ENCODE measurements at places on chromosomes 6 and 20. TPM values are rescaled to one million over a fixed set of nuclear protein-coding genes. Genes with fewer than 3 reads are reported as not detected.

SLC17A2 gene
- not detected for total RNA-seq

PPP1R16B gene
- not detected for total RNA-seq

SIRPD gene
- total RNA-seq: under 0.01 TPM

ESR1 gene
- 2.6 TPM for total RNA-seq

METTL24 gene
- not detected for total RNA-seq

HLA-DRA gene
- not detected for total RNA-seq

ABT1 gene
- total RNA-seq: 14.5 TPM

RFX6 gene
- total RNA-seq: not detected

GUCA1A gene
- not detected for total RNA-seq

RIPPLY2 gene
- not detected for total RNA-seq

DLK2 gene
- 0.64 TPM for total RNA-seq

RBBP8NL gene
- total RNA-seq: not detected

ZNF343 gene
- total RNA-seq: 10.4 TPM

GNAS-AS1 gene
- total RNA-seq: 0.64 TPM

UCKL1 gene
- 20.9 TPM for total RNA-seq

RIMS4 gene
- total RNA-seq: under 0.01 TPM

TTBK1 gene
- not detected for total RNA-seq

GLO1 gene
- total RNA-seq: 110 TPM

LRRC73 gene
- total RNA-seq: under 0.01 TPM

ENPP1 gene
- total RNA-seq: 6.0 TPM

C4B gene
- total RNA-seq: 9.9 TPM

CST4 gene
- 0.32 TPM for total RNA-seq

KIF25 gene
- under 0.01 TPM for total RNA-seq

PSMG4 gene
- total RNA-seq: 19.9 TPM

MYCT1 gene
- total RNA-seq: under 0.01 TPM

CABLES2 gene
- 1.9 TPM for total RNA-seq

TUBB2A gene
- total RNA-seq: 90.7 TPM

PSORS1C1 gene
- 3.0 TPM for total RNA-seq

AKAP7 gene
- 4.7 TPM for total RNA-seq

ULBP3 gene
- 17.3 TPM for total RNA-seq

PTGIS gene
- 6.1 TPM for total RNA-seq

WFDC10B gene
- total RNA-seq: not detected

HLA-DOA gene
- total RNA-seq: not detected

EPHA7 gene
- total RNA-seq: 0.32 TPM

CARMIL1 gene
- total RNA-seq: 11.2 TPM

Data from fibroblast of villous mesenchyme (primary cell).